Activated effector memory CD4-positive, alpha-beta T cell treated with anti-CD3 and anti-CD28 coated beads, Interleukin-2, amount 50 U/mL, for 16 hours (primary cell): ENCODE measurements at places on chromosomes 1 and 21.

- no peak for DNase-seq
Measured at GRCh38 chr21:23475281-23476219, 2131.7 kb downstream of the MRPL39 start.

DNA sequence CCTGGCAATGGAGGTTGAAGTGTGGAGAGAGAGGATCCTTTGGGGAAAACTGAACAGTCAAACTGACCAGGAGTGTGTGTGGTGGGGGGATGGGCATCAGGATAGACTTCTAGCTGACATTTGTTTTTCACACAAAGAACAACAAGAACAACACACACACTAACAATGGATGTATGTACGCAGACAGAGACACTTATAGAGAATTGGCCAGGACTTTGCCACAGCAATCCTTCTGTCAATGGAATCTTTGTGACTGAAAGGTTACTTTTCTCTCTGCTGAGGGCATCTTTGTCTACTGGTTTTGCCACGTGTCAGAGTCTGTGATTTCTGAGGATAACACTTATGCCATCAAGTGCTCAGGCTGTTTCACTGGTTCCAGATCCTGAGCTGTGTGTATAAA is 12.4 kb upstream of the FCGR2A start:
- no peak for DNase-seq

DNA sequence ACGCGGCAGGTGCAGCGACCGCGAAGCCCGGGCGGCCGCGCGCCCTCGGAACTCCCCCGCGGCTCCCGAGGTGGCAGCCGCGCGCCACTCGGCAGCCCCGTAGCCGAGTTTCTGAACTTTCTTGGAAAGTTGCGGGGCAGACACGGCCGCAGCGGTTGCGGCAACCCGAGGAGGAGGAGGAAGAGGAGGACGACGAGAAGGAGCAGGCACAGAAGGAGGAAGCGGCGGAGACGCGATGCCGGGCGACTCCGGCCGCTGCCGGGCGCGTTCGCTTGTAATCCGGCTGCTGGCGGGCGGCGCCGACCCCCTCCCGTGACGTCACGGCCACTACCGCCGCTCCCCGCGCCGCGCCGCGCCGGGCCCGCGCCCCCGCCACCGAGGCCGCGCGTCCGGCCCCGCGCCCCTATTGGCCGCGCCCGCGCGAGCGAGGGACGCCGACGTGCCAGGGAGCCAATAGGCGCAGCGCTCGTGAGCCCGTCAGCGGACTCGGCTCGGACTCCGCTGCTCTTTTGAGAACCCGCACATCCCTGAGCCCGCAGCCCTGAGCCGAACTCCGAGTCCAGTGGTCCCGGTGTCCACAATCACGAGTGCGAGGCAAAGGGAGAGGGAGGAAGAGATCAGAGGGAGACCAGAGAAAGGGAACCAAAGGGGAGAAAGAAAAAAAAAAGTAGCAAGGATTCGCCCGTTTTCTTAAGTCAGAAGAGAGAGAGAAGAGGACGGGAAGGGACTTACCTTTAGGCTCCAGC is 736 bp upstream of the BARHL2 start:
- DNase-seq: no peak

DNA sequence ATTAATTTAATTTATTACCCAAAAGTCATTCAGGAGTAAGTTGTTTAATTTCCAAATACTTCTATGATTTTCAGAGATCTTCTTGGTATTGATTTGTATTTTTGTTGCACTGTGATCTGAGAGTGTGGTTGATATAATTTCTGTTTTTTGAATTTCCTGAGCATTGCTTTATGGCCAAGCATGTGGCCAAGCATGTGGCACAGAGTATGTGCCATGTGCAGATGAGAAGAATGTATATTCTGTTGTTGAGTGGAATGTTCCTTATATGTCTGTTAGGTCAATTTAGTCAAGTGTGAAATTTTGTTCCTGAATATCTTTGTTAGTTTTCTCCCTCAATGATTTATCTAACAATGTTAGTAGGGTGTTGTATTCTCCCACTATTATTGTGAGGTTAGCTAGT is 25.3 kb upstream of the IFI16 start:
- no peak for DNase-seq

DNA sequence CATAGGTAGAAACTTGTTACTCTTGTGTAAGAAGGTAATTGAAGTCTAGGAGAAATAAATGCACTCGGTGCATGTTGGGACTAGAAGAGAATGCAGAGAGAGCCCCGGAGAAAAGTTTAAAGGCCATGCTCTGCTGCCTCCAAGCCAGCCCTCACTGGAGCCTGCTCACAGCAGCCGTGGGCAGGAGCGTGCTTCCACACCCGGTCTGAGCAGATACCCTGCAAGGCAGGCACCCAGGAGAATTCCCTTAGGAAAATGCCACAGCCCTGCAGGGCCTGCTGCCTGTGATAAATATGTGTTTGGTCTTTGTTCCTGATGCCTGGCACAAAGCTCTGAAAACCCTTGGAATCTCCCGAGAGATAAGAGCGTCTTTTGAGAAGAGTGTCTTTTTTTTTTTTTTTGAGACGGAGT is 22.8 kb downstream of the C2CD2 start:
- no peak for DNase-seq

- no peak for DNase-seq
Measured at GRCh38 chr1:17123196-17124045, 4.2 kb upstream of the PADI2 start.
